ENCODE measurements at places on chromosomes 6 and 20.

- no peak for DNase-seq
Observed at GRCh38 chr20:38091441-38092216, 58.1 kb downstream of the RPRD1B start.

- no peak for DNase-seq
Observed at GRCh38 chr20:17673084-17673483, 9.0 kb downstream of the RRBP1 start.

GRCh38 chr6:13079096-13079723, 249.1 kb downstream of the TBC1D7 start:
- DNase-seq = no peak

- DNase-seq = no peak
Observed at GRCh38 chr6:138290423-138290962, 72.2 kb upstream of the PBOV1 start.

- no peak for DNase-seq
Observed at GRCh38 chr6:111603040-111603439, 2.6 kb downstream of the TRAF3IP2 start.

GRCh38 chr6:63418741-63419140, 99.0 kb upstream of the LGSN start:
- no peak for DNase-seq

GRCh38 chr20:38127920-38128528, 37.0 kb downstream of the TGM2 start:
- DNase-seq = no peak

DNA sequence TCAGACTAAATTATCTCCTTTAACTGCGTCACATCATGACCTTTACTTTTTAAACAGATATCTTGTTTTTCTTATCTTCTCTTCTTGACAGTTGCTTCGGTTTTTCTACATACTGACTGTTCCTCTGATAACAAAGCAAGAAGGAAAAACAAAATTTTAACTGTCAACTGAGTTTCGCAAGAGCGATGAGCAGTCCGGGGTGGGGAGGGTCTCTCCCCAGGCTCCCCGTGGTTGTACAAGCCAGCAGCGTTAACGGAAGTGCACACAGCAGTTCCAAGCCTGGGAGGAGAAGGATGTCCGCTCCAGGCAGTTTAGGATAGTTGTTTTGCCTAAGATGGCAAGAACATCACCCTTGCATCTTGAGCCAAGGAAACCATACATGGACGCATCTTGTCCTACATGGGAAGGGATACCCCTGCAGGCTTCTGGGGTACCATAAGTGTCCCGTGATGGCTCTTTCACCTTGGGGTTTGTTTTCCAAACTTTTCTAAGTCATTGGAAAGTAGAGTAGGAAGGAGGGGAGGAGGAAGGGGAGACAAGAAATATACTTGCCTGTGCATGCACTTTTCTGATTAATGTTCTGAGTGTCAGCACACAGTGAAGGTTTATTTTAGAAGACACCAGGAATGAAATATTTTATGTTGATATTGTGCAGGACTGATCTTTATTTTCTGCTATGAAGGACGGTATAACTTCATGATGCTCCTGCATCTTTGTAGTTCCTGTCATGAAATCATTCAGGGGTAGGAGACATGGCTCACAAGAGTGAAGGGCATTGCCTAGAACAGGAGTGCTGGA, 20.8 kb downstream of the SLC24A3 start:
- no peak for DNase-seq

GRCh38 chr20:47515843-47516242, 14.2 kb downstream of the NCOA3 start:
- no peak for DNase-seq

DNA sequence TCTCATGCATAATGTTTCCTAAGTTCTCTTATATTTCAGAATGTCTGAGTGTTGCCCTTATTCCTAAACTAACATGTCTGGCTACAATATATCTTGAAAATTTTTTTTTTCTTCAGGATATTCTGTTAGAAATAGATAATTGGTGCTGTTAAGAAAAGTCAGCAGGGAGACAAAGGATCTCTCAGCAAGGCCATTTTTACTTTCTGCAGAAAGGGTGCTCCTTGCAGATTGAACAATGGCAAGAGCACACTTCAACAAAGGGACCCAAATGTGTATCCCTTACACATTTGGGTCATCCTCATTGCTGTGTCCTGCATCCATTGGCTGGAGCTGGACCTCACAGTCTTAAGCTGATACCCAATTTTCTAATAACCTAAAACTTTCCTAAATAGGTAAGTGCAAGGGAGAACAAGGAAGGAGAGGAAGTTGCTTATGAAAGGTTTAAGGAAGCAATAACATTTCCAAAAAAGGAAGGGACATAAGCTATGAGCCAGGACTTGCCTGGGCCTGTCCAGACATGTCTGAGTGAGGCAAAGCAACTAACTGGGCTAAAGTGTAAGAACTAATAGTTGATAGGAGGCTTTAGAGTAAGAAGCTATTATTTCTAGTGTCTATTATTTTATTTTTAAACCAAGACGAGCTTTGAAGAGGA, 429.6 kb downstream of the BCKDHB start:
- DNase-seq = no peak

DNA sequence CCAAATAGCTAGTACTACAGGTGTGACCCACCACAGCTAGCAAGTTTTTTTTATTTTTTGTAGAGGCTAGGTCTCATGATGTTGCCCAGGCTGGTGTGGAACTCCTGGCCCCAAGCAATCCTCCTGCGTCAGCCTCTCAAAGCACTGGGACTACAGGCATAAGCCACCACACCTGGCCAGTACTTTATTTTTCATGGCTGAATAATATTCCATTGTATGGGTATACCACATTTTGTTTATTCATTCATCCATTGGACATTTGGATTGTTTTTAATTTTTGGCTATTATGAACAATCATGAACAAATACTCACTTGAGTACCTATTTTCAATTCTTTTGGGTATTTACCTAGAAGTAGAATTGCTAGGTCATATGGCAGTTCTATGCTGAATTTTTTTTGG, 7.0 kb upstream of the NXT1 start:
- no peak for DNase-seq

- no peak for DNase-seq
Observed at GRCh38 chr20:4549711-4550259, 171.9 kb upstream of the PRND start.

GRCh38 chr6:133631421-133631820, 257.5 kb upstream of the TCF21 start:
- DNase-seq = no peak

DNA sequence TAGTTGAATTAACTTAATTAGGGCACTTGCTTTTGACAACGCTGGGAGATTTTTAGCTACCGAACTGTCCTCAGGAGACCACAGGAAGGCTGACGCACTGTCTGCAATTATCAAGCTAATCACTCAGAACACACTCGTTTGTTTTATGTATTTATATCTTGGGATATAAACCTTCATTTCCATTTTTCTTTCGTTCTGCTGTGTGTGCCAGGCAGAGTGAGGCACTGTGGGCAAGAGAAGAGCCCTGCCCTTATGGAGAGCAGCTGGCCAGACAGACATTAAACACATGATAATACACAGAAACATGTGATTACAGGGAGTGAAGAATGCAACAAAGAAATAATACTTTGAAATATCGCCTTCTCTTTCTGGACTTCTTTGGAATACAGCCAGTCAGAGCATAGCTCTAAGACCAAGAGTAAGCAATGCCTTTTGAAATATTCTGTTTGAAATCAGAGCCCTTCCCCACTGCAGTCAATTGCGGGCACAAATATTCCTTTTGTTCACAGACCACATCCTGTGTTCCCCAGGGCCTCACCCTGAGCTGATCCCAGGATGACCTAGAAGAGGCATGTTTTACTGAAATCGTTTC, 96.8 kb downstream of the ANKRD60 start:
- no peak for DNase-seq

GRCh38 chr6:165939047-165939446, 228.6 kb downstream of the TBXT start:
- DNase-seq = no peak

DNA sequence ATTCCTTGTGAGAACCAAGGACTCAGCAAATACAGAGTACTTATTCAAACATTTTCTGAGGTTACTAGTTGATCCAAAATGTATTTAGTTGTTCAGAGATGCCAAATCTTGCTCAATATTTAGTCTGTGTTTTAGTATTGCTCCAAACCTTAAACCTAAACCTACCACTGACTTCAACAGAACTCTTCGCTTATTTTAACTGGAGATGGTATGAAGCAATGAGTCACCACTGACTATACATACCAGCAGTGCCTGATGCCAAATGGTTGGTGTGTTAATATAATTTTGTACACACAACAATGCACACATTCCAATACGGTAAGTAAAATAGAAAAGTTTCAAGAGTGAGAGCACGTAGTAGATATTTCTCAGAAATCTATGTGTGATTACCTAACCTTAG, 1.9 kb upstream of the SPTLC3 start:
- DNase-seq = no peak

DNA sequence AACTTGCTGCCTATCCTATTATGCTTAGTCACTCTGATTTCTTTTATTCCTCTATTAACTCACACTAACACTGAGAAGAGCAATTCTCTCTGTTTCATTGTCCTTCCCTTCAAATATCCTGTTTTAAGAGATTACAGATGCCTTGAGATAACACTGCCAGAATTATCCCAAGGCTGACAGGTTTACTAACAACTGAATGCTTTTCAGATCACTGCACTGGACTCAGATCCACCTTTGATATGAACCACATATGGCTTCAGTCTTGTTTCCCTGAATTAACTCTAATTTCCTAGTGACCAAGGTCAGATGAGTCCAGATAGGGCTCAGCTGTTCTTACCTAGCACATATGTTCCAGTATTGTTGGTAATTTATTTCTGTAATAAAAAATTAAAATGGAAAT, 633.1 kb downstream of the GRIK2 start:
- no peak for DNase-seq

- DNase-seq = peak; percentile 42
Observed at GRCh38 chr6:166308033-166308768, at the start of gene PRR18. TSS of gene PRR18 (minus strand) at chr6:166308392. CDS start at chr6:166308142, 250 bp downstream.

GRCh38 chr6:137641474-137642077, 147.4 kb upstream of the OLIG3 start:
- peak; percentile 60 for DNase-seq

DNA sequence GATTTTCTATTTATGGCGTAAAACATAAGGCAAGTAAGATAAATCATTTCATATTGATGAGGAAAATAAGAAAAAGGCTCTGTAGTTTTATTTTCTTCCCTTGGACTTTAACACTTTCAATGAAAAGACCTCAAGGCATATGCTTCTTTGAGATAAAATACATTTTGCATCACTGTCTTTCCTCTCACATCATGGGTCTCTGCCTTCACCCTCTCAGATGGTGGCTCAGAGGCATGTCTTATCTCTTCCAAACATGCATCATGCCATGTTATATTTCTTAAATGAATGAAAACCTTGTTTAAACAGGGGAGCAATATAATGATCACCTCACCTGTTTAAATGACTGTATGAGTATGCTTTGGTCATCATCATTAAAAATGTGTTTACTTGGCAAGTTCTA, 59.3 kb downstream of the PRL start:
- no peak for DNase-seq

DNA sequence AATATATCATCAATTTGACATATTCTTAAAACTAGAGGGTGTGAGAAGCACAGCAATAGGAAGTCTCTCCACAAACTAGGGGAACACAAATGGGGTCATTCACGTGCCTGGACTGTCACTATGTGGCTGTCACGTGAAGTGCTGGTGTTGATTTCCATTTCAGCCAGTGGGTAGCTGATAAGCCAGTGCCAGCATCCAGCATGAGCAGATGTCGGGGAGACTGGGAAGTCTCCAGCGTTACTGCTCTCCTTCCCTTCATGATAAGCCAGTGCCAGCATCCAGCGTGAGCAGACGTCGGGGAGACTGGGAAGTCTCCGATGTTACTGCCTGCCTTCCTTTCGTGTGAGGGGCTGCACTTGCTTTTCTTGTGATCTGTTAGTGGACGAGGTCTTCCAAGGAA, 5.6 kb upstream of the SLC17A9 start:
- DNase-seq = no peak

GRCh38 chr6:13318821-13319220, 9.5 kb downstream of the TBC1D7 start:
- no peak for DNase-seq

DNA sequence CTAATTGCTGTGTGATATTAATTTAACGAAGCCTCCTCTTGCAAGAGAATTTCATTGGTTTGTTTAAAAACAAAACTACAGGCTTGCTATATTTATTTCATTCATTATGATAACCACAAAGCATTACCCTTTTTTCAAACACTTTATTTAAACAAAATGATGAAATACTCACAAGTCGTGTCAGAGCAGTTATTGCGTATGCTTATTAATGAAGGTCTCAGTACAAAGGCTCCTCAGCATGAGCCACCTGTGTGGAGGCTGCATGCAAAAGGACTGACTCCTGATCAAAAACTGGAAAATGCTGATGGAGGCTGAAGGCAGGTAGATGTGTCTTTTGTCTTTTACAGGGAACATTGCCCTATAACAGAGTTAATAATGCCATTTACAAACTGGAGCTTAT, 130.5 kb downstream of the CRYBG1 start:
- DNase-seq = no peak

DNA sequence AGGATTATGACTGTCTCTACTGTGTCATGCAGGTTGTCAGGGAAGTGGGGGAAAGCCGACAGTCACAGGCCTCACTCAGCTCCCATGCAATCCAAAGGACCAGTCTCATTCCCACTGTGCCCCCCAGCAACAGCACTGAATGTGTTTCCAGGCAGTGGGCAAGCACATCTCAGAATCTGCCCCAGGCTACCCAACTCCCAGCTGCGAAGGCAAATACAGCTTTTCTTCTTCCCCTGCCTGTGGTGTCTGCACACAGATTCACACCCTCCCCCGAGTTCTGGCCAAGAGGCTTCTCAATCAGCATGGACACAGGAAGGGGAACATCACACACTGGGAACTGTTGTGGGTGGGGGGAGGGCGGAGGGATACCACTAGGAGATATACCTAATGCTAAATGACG, 75.3 kb downstream of the SNAP91 start:
- DNase-seq = no peak

All from WTC11 (cell line).